ENCODE measurements at places on chromosomes 7 and 10. TPM values are rescaled to one million over a fixed set of nuclear protein-coding genes. Genes with fewer than 3 reads are reported as not detected.

Gene ITPRID1
- not detected for total RNA-seq

Gene POLL
- 8.6 TPM for total RNA-seq

Gene C10orf105
- not detected for total RNA-seq

Gene CYREN
- 51.9 TPM for total RNA-seq

Gene PVRIG
- total RNA-seq, result not detected

Gene NPTX2
- total RNA-seq, result 0.13 TPM

Gene AKR1C8
- not detected for total RNA-seq

Measured in bronchial epithelial cell (primary cell).